ENCODE measurements at places on chromosomes 13 and 19. TPM values are rescaled to one million over a fixed set of nuclear protein-coding genes. Genes with fewer than 3 reads are reported as not detected.

GRCh38 chr13:49454388-49455006 lies 10.4 kb downstream of the SETDB2 start:
- DNase-seq = no peak

- DNase-seq = no peak
Observed at GRCh38 chr19:32916969-32917615, 47.5 kb upstream of the SLC7A9 start.

Gene SIGLEC10
- not detected for total RNA-seq

DNA sequence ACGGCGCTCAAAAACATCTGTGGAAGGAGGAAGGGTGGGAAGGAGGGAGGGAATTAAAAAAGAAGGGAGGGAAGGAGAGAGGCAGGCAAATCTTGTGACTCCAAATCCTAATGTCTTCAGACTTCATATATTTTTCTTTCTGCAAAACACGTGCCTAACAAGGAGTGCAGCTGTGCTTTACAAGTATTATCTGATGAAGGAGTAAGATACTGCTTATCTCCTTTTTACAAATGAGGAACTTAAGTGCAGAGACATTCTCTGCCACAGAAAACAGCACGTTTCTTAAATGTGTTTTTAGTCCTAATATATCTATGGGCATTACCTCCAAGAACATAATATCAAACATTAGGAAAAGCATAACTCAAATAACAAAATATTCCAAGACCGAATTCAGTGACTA lies 6.5 kb downstream of the FLT3 start:
- no peak for DNase-seq

DNA sequence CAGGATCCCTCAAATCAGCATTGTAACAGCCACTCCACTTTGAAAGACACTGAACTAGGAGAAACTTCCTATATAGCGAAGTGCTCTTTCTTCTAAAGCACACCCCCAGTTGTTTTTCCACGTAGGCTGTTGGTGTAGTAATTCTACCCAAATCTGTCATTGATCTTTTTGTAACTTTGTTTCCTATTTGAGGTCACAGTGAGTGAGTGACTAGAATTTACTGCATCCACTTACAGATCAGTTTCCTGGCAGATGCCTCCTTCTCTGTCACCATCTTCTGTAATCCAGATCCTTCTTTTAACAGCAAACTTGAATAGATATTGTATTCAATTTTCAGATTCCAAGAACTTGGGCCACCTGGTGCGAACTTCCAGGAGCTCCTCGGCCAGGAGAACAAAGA lies 15.3 kb downstream of the ZAR1L start:
- DNase-seq = no peak

Gene VAV1
- total RNA-seq = not detected

- no peak for DNase-seq
Observed at GRCh38 chr19:35959040-35959967, 23.1 kb downstream of the LRFN3 start.

DNA sequence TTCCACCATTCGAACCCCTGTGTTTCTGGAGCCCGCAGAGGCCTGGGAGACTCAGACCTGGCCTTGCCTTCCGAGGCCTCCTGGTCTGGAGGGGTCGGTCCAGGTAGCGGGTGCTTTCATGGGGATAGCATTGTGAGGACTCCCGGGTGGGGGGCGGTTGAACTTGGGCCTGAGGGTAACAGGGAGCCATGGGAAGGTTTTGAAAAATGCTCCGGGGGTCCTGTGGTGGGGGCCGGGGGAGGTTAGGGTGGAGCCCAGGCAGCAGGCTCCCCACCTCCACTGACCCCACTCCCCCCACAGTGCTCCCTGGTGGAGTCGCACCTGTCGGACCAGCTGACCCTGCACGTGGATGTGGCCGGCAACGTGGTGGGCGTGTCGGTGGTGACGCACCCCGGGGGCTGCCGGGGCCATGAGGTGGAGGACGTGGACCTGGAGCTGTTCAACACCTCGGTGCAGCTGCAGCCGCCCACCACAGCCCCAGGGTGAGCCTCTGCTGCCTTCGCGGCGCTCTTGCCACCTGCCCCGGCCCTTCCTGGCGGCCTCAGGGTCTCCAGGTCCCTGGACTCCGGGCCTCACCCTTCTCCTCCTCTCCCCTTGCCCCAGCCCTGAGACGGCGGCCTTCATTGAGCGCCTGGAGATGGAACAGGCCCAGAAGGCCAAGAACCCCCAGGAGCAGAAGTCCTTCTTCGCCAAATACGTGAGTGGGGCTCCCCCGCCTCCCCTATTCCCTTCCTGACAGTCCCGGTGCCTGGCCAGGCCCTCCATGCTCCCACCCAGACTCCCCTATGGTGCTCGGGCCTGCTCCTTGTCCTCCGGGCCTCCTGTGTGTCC lies 3.8 kb upstream of the GARIN5A start:
- DNase-seq = no peak

GRCh38 chr19:14550201-14550754 lies 20.9 kb downstream of the TECR start:
- no peak for DNase-seq

DNA sequence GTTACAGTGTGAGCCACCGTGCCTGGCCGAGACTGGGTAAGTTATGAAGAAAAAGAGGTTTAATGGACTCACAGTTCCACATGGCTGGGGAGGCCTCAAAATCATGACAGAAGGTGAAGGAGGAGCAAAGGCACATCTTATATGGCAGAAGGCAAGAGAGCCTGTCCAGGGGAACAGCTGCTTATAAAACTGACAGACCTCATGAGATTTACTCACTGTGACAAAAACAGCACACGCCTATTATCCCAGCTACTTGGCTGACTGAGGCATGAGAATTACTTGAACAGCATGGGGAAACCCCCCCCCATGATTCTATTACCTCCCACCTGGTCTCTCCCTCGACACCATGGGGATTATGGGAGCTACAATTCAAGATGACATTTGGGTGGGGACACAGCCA lies 23.4 kb upstream of the ZNF561 start:
- DNase-seq = no peak

Gene PBX4
- not detected for total RNA-seq

GRCh38 chr13:106986033-106986484 lies 418.1 kb upstream of the ARGLU1 start:
- DNase-seq = no peak

- DNase-seq = no peak
Observed at GRCh38 chr19:11050323-11051114, 38.7 kb upstream of the LDLR start.

GRCh38 chr13:40428354-40428753 lies 238.1 kb downstream of the FOXO1 start:
- DNase-seq = no peak

DNA sequence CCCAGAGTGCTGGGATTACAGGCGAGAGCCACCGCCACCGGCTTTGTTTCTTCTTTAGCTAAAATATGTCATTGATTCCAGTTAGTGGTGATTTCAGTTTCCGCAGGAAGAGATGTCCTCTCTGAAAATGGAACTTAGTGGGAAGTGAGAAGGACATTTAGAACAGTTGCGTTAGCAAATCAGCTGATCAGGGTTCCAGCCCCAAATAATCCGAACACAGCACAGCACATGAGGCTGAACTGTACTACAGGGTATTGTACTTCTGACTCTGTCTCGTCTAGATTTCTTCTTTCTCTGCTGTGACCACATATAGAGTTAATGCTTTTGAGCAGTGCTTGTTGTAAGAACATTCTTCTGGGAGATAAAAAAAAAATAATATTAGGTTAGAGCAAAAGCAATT lies 314.4 kb downstream of the MYO16 start:
- no peak for DNase-seq

Gene DACH1
- 0.07 TPM for total RNA-seq

- no peak for DNase-seq
Observed at GRCh38 chr13:38176664-38177063, 173.0 kb upstream of the UFM1 start.

All from HT1080 (cell line).